ENCODE measurements at places on chromosomes 16 and 17.

DNA sequence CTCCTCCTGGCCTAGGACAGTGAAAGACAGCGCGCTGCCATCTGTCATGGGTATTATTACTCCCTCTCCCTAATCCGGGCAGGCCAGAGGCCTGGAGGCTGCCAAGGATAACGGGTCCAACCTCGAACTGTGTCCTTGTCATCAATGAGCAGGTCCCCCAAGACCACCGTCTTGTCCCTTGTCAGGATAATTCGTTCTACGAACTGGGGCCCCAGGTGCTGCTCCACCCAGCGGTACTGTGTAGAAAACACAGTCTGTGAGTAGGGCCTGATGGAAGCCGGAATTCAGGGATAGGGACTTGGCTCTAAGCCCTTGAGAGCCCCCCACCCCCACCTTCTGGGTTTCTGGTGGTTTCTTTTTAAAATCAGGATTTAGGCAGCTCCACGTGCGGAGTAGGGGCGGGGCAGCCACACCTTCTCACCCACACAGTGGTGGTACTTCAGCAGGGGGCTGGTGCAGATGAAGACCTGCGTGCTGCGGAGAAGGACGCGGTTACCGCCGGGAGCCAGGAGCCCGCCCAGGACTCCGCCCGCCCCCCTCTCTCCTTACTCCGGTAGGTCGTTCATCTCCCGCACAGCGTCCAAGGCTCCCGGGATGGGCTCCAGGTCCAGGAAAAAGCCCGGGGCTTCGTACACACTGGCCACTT lies 787 bp downstream of the NT5C start:
- H3K4me1 ChIP-seq, result peaks cover 11% of the 10 kb centered on the region
- peak overlapping the region; percentile 97 for H3K27ac ChIP-seq
- no peak for DNase-seq
- no peaks in the 10 kb centered on the region for H3K27me3 ChIP-seq
- no peaks in the 10 kb centered on the region for H3K36me3 ChIP-seq

DNA sequence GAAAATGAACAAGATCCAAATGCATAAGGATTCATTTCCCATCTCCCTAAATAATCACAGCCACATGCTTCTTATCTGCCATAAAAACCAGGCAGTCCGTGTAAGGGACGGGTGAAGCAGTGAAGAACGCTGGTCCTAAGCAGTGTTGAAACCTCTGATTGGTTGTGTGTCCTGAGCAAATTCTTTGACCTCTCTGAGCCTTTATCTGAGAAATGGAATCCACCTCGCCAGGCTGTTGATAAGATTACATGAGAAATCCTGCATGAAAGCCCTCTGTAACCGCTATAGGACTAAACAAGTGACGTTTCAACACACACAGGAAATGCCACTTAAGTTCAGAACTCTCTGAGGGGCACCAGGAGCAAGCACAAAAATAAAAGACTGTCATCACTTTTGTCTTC lies 26.8 kb downstream of the GAS7 start:
- H3K4me1 ChIP-seq, result peaks cover 4% of the 10 kb centered on the region
- no peaks in the 10 kb centered on the region for H3K36me3 ChIP-seq
- no peaks in the 10 kb centered on the region for H3K27me3 ChIP-seq
- H3K4me3 ChIP-seq, result no peak overlapping the region
- no peak for DNase-seq

- no peak overlapping the region for H3K27ac ChIP-seq
- H3K4me1 ChIP-seq, result peaks cover 11% of the 10 kb centered on the region
- DNase-seq, result no peak
- H3K4me3 ChIP-seq, result no peak overlapping the region
- H3K36me3 ChIP-seq, result no peaks in the 10 kb centered on the region
Measured at GRCh38 chr16:27449434-27450195, 47.6 kb downstream of the IL21R start.

DNA sequence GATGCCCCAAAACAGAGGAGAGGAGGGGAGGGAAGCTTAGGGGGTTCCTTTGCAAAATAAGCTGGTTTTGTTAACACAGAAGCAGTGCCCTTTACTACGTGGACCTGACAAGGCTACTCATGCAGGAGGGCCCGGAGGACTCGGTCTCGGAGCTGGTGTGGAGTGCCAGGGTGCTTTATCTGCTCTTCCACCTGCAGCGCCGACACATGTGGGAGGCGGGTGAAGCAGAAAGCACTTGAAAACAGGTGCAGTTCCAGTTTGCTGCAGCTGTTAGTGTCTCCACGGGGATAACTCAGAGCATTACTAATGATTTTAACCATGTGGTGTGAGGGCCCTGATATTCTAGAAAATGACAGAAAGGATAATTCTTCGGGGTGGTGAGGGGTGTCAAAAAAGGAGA lies 35.0 kb upstream of the MNT start:
- DNase-seq, result no peak
- no peaks in the 10 kb centered on the region for H3K4me1 ChIP-seq
- H3K4me3 ChIP-seq, result no peak overlapping the region
- H3K27ac ChIP-seq, result no peak overlapping the region

- H3K27ac ChIP-seq, result peak overlapping the region; percentile 88
- H3K36me3 ChIP-seq, result peaks cover 57% of the 10 kb centered on the region
- DNase-seq, result no peak
- H3K4me3 ChIP-seq, result peak overlapping the region; percentile 81
Measured at GRCh38 chr16:70250748-70251628, 752 bp downstream of the EXOSC6 start.

DNA sequence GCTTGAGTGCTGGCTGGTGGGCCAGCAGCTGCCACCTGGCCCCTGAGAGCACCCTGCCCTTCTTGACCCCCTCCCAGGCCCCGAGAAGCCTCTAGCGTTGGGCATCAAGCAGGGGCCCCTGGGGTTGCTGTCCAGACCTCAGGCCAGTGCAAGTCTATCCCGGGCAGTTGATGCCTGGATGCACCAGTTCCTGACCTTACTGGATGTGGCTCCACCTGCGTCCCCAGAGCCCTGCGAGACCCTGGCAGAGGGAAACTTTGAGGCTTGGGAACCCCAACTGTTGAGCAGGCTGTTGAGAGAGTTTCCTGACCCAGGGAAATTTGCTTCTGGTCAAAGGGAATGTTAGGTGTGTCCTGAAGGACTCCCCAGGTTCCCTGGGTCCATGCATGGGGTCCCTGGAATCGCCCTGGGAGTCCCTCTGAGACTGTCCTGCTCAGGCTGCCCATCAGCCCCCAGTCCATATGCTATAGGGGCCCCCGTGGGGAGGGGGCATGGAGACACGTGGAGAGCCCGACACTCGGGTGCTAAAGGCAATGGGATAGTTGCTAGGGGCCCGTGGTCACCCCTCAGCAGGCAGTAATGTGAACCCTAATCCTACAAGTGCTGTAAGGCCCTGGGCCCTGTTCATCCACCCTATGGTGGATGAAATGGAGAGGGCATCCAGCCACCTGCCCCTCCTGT lies 46.4 kb downstream of the RAB11FIP4 start:
- DNase-seq, result no peak
- H3K4me3 ChIP-seq, result no peak overlapping the region
- no peaks in the 10 kb centered on the region for H3K36me3 ChIP-seq
- H3K4me1 ChIP-seq, result no peaks in the 10 kb centered on the region
- no peak overlapping the region for H3K27ac ChIP-seq
- no peaks in the 10 kb centered on the region for H3K27me3 ChIP-seq

DNA sequence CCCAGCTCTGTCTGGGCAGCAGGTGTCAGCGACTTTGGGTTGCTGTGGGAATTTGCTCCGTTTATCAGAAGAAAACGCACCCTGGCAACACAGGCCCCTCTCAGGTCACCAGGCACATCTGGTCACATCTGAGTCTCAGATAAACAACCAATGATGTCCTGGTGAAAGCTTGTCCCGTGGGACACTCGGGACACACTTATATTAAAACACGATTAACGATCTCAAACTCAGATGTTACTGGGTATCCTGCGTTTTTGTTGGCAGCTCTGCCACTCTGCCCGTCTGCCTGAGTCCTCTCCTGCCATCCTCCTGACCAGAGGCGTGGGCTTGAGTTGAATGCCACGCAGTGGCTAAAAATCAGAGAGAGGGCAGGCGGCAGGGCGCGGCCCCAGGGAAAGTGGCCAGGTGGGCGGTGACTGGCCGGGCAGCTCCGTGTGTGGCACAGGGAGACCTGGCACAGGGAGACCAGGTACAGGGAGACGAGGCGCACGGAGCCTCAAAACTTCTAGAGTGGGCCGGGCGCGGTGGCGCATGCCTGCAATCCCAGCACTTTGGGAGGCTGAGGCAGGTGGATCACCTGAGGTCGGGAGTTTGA lies 2.1 kb downstream of the SECTM1 start:
- peak overlapping the region; percentile 71 for H3K4me3 ChIP-seq
- H3K4me1 ChIP-seq, result peaks cover 27% of the 10 kb centered on the region
- no peak for DNase-seq
- no peaks in the 10 kb centered on the region for H3K27me3 ChIP-seq

GRCh38 chr16:89060207-89060794 lies 33.4 kb upstream of the ACSF3 start:
- no peak overlapping the region for H3K27ac ChIP-seq
- H3K36me3 ChIP-seq, result no peaks in the 10 kb centered on the region
- no peaks in the 10 kb centered on the region for H3K27me3 ChIP-seq
- DNase-seq, result no peak
- no peaks in the 10 kb centered on the region for H3K4me1 ChIP-seq
- H3K4me3 ChIP-seq, result no peak overlapping the region

DNA sequence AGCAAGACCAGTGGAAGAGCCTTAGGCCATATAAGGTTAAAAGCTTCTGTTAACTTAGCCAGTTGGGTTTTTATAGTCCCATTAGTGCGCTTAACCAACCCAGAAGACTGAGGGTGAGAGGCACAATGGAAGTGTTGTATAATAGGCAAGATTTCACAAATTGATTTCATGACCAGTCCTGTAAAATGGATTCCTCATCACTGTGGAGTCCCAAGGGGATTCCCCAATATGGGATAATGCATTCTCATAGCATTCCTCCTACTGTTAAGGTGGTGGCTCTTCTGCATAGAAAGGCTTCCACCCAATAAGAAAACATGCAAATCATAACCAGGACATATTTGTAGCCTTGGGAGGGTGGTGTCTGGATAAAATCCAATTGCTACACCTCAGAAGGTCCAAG lies 22.1 kb upstream of the B4GALNT2 start:
- no peaks in the 10 kb centered on the region for H3K4me1 ChIP-seq
- DNase-seq, result no peak
- H3K4me3 ChIP-seq, result no peak overlapping the region
- no peaks in the 10 kb centered on the region for H3K36me3 ChIP-seq
- no peaks in the 10 kb centered on the region for H3K27me3 ChIP-seq

GRCh38 chr17:68238164-68238870 lies 9.5 kb upstream of the AMZ2 start:
- no peak for DNase-seq
- no peaks in the 10 kb centered on the region for H3K27me3 ChIP-seq
- H3K27ac ChIP-seq, result peak overlapping the region; percentile 71
- no peaks in the 10 kb centered on the region for H3K4me1 ChIP-seq
- no peak overlapping the region for H3K4me3 ChIP-seq

Measured in esophagus squamous epithelium (tissue), 5 donors.